Mononuclear cell (primary cell): ENCODE measurements at places on chromosomes 6 and 20. TPM values are rescaled to one million over a fixed set of nuclear protein-coding genes. Genes with fewer than 3 reads are reported as not detected.

RIMS4 gene
- total RNA-seq = under 0.01 TPM

COL9A1 gene
- total RNA-seq = not detected

TBXT gene
- not detected for total RNA-seq

INSM1 gene
- total RNA-seq = not detected

SLCO4A1 gene
- 0.73 TPM for total RNA-seq

SLC24A3 gene
- total RNA-seq = 1.0 TPM

C20orf144 gene
- total RNA-seq = 0.21 TPM

COL20A1 gene
- total RNA-seq = not detected

BPIFA1 gene
- not detected for total RNA-seq

ANGPT4 gene
- total RNA-seq = not detected

SMLR1 gene
- not detected for total RNA-seq

SAMD10 gene
- 2.3 TPM for total RNA-seq

ID4 gene
- total RNA-seq = not detected

FLRT3 gene
- not detected for total RNA-seq

LCA5 gene
- total RNA-seq = 0.42 TPM

OR2B6 gene
- total RNA-seq = not detected

MOCS1 gene
- total RNA-seq = 0.63 TPM

PTK6 gene
- 0.52 TPM for total RNA-seq

BTN3A1 gene
- total RNA-seq = 51.2 TPM

ACSS1 gene
- 8.0 TPM for total RNA-seq

OR12D1 gene
- not detected for total RNA-seq

TOX2 gene
- 0.21 TPM for total RNA-seq

MEP1A gene
- not detected for total RNA-seq

TNFRSF21 gene
- total RNA-seq = 5.2 TPM

SNAP25 gene
- total RNA-seq = not detected

CNR1 gene
- total RNA-seq = 0.42 TPM
